Right forelimb (tissue), 1 donor: ENCODE measurements at places on chromosomes 5 and 9.

DNA sequence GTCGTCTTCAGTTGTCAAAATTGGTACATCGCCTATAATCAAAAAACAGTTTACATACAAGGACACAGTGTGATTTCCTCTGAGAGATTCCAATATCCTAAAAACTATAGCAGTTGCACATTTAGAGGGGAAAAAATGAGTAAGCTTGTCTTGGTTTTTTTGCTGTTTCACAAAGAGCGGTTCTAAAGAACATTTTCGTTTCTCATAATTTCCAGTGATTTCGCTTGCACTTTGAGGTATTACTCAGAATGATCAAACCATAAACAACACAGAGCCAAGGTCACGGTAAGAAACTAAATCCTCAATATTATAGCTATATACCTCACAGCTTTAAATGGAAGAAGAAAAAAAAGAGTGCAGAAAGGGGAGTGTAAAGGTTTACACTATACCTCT lies 861 bp downstream of the MTX3 start:
- no peak for DNase-seq

DNA sequence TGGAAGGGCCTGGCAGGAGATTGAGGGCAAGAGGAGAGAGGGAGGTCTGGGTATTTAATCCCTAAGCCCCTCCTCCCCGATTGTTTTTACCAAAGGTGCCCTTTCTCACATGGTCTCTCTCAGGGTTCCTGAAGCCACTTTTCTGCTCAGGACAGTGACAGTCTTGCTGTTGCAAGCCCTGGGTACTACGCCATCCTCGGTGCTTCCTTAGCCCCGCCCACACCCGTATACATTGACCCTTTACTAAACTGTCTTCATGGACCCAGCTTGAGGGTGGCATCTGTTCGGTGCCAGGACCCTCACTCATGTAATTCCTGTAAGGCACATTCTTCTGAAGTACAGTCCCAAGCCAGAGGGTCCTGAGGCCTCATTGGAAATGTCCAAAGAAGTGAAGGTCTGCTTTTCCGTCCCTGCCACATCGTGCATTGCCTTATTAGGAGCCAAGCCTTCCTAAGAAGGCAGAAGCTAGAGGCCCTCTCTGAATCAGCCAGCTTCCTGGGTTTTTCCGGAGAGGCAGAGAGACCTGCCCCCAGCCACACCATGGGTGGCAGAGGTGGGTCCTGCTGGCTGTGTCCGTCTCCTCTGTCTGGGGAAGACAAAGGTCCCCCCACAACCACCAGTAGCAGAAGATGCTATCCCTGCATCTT lies 1.9 kb upstream of the SH3PXD2B start:
- no peak for DNase-seq

- no peak for DNase-seq
Measured at GRCh38 chr9:125752070-125752628, 5.0 kb downstream of the PBX3 start.

GRCh38 chr5:15002791-15003190 lies 131.2 kb upstream of the ANKH start:
- DNase-seq, result no peak

- no peak for DNase-seq
Measured at GRCh38 chr9:108078375-108078774, 588.8 kb upstream of the KLF4 start.

DNA sequence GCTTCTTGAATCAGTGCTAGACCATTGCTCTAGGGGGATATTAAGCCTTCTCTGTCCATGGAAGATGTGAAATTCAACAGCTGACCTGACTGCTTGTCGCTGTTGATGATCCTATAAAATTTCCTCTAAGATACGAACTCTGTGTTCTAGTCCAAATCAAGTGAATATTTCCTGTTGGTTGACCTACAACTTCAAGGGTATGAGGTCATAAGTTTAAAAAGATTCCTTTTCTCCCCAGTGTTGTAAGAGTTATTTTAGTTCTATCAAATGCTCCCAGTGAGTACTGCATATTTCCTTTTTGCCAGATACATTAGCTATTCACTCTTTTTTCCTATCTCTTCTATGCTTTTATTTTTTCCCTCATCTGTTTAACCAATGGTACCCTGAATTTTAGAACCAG lies 102.9 kb upstream of the CCDC152 start:
- DNase-seq, result no peak

DNA sequence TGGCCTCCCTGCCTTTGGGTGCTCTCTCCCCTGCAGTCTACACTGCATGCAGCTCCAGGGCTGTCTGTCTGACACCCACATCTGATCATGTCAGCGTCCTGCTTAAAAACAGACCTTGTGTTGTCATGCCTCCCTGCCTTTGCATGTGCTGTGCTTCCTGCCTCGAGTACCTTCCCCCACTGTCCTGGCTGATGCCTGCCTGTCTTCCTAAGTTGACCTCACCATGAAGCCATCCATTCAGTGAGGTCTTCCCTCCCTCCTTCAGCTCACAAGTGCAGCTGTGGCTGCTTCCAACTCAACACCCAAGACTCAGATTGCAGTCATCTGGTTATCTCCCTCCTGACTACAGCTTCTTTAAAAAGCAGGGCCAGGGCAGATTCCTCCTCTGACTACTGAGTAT lies 5.5 kb downstream of the ANGPTL2 start:
- no peak for DNase-seq

DNA sequence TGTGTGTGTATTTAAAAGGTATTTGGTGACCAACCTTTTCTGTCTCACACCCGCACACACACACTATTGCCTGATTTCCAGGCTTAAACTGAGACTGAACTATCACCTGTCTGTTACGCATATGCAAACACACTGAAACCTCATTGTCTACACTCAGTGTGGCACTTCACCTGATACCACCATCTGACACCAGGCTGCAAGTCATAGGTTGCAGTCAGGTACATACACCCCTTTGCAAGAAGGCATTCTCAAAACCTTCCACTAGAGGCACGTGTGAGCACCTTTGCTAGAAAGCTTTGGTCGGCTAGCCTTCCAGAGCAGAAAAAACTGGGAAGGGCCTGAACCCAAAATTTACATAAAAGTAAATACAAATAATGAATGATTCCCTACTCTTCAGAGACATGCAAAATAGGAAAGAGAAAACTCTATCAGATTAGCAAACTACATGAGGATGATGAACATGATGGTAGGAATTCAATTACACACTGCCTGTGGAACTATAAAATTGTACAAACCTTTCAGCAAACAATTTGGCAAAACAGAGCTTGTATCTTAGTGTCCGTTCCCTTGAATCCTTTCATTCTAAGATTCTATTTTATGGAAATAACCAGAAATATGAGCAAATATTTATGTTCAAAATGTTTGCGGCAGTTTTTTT lies 5.9 kb upstream of the FOXD1 start:
- no peak for DNase-seq

DNA sequence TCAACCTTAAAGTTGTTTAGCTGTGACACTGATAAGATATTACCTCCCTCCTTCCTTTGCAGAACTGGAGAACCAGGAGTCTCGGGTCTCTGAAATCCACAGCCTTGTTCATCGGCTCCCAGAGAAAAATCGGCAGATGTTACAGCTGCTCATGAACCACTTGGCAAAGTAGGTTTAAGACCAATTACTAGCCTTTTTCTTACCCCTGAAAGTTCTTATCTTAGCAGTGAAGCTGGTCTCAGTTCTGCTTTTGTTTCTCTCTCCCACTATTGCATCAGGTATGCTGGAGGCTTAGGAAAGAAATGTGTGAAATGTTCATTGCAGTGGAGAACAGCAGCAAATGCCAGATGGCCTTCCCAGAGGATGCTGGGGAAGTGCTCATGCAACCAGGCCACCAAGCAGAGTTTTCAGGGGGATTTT lies 287.4 kb downstream of the ARHGAP26 start:
- DNase-seq, result no peak

DNA sequence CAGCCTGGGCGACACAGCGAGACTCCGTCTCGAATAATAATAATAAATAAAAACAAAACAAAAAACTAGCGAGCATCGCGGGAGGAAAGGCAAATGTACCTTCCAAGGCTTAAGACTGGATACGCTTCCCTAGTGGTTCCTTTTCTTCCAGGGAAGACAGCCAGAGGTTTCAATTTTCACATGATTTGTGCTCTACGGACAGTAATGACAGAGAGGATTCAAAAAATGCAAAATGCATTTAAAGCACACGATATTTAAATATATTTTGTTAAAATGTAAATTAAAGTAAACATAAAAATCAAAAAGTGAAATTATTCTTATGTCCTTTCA lies 4.3 kb upstream of the TRIM41 start:
- DNase-seq, result no peak

- no peak for DNase-seq
Measured at GRCh38 chr9:94807556-94807955, 81.1 kb downstream of the AOPEP start.

DNA sequence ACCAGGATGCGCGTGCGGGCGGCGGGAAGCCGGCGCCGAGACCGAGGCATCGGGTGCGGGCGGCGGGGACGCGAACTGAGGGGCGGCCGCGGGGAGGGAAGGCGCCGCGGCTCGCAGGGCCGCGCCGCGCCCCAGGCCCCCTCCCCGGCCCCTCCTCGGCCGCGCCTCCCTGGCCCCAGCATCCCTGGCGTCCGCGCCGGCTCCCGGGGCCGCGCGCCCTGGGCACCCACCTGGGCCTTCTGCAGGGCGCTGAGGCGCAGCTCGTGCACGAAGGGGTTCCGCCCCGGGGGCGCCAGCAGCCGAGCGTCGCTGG lies 324 bp downstream of the LPCAT1 start:
- DNase-seq, result no peak

GRCh38 chr9:105219291-105219805 lies 25.1 kb upstream of the SLC44A1 start:
- DNase-seq, result no peak

DNA sequence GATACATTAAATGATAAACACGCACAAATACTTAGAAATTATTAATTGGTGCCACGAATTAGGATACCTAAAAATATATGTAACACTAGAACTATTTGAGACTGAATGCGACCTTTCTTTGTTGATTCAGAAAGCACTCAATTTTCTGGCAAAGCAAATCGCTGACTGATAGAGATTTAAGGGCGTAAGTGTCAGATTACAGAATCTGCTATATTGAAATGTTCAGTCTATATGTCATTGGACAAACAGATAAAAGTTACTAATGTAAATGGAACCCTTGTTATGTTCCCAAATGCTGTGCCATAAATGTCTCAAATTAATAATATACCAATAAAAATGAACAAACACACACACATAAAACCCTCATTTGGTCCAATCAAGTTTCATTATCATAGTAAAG lies 137.9 kb downstream of the MPDZ start:
- no peak for DNase-seq

- DNase-seq, result no peak
Measured at GRCh38 chr9:79809931-79810330, 238.2 kb downstream of the TLE4 start.

GRCh38 chr5:150052956-150053712 lies 33.2 kb downstream of the CSF1R start:
- DNase-seq, result no peak

DNA sequence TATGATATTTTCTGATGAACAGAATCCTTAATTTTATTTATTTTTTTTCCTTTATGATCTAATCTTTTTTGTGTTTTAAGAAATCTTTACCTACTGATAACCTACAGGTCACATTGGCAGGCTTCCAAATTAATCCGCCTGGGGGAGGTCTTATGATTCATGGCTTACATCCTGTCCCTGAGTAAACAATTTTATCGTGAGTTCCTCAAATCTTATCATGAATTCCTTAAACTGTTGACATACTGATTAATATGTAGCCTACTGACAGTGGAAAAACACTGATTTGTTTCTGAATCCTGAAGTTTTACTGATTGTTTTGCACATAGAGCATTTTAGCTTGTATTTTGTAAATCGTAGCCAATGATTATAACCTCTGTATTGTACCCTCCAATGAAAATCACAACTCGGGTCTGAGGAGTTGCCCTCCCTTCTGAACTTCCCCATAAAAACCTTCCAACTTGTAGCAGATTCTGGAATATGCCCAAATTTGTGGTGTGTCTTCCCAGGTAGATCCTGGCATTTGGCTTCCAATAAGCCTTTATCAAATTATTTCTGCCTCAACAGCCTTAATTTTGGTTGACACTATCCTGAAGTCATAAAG lies 105.6 kb downstream of the VCAN start:
- no peak for DNase-seq

DNA sequence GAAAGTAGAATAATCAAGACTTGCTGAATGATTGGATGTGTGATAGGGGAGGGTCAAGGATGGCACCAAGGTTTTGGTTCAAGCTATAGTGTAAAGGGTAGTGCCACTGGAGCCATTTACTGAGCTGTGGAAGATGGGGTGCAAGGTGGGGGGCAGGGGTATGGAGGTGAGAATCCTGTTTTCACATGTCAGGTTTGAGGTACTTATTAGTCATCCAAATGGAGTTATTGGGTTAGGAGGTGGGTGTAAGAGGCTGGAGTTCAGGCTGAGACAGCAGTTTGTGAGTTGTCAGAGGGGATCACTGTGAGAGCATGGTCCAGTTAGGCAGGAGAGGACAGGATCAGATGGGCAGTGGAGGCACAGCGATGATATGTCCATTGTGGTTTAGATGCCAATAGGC lies 8.9 kb downstream of the PCBD2 start:
- DNase-seq, result no peak

DNA sequence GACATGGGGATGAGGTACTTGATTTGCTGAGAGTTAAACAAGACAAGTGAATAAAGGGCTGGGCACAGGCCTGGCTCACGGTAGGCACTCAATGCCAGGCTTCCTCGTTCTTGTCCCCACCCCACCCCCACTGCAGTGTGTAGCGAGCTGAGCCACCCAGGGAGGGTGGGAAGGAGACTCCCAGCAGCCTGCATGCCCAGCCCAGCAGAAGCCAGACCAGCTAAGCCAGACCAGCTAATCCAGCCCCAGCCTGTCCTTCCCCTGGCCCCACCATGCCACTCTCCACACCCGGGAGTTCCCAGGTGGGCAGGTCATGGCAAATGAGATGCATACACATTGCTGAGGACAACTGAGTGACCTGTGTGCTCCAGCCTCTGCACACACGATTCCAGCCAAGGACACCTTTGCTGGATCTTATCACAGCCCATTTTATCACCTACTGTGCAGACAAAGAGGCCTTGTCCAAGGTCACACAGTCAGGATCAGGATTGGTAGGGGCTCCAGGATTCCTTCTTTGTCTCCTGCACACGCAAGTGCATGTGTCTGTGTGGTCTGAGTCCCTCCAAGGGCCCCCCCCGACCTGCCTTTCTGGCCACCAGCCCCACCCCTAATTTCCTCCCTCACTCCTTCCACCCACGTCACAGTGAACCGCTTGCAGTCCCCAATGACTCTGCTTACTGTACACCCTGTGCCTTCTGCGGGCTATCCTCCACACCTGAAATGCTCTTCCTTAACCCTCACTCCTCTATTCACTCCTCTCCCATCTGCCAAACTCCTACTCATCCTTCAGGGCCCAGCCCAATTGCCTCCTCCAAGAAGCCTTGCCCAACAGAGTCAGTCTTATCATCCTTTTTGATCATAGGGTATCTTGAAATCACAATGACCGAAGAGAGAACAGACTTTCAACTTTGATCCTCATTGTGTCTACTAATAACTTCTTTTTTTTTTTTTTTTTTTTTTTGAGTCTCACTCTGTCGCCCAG lies 26.6 kb downstream of the DUSP1 start:
- no peak for DNase-seq

GRCh38 chr5:72194846-72195245 lies 87.6 kb downstream of the MAP1B start:
- no peak for DNase-seq

- no peak for DNase-seq
Measured at GRCh38 chr9:133875131-133875530, 117.0 kb downstream of the VAV2 start.

GRCh38 chr5:79495311-79495710 lies 18.6 kb downstream of the HOMER1 start:
- DNase-seq, result no peak

- DNase-seq, result no peak
Measured at GRCh38 chr9:95727947-95728520, 147.5 kb upstream of the ERCC6L2 start.

- no peak for DNase-seq
Measured at GRCh38 chr9:89252651-89253267, 58.2 kb upstream of the CKS2 start.
